ENCODE measurements at places on chromosomes 12 and 14.

DNA sequence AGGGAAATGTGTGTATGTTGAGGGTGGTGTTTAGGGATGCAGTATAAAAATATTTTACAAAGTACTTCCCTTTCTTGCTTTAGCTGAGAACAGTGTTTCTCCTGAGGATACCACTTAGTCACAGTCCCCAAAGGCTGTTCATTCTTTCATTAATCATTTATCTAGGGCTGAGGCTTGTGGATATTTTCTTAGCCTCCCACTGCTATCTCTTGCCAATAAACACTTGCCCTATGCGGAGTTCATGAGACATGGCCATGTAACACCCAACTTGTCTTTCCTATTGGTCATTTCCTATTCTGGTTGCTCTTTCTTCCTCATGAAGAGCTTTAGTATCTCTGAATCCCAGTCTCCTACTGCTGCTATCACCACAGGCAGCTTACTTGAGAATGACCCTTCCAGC is 75.1 kb downstream of the ETNK1 start:
- no peak for DNase-seq

- DNase-seq = peak; percentile 39
Measured at GRCh38 chr12:52125476-52125900, 46.0 kb downstream of the SMIM41 start.

DNA sequence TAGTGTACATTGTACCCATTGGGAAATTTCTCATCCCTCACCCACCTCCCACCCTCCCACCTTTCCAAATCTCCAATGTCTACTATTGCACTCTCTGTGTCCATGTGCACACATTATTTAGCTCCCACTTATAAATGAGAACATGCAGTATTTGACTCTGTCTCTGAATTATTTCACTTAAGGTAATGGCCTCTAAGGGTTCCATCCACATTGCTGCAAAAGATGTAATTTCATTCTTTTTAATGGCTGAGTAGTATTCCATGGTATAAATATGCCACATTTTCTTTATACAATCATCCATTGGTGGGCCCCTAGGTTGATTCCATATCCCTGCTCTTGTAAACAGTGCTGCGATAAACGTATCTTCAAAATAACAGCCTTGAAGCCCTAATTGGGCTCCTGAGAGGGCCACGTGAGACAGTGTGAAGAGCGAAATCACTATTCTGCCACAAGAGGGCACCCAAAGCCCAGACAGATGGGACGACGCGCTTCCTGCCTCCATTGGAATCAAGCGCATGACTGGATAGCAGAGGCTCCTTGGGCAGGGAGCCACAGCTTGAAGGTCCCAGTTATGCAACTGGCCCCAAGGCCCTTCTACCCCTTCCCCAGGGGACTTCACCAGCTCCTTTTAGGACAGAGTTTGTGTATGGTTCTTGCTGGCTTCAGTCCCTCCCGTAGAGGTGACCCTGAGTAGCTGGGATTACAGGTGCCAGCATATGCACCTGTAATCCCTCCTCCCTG is 21.3 kb upstream of the CD27 start:
- peak; percentile 71 for DNase-seq

DNA sequence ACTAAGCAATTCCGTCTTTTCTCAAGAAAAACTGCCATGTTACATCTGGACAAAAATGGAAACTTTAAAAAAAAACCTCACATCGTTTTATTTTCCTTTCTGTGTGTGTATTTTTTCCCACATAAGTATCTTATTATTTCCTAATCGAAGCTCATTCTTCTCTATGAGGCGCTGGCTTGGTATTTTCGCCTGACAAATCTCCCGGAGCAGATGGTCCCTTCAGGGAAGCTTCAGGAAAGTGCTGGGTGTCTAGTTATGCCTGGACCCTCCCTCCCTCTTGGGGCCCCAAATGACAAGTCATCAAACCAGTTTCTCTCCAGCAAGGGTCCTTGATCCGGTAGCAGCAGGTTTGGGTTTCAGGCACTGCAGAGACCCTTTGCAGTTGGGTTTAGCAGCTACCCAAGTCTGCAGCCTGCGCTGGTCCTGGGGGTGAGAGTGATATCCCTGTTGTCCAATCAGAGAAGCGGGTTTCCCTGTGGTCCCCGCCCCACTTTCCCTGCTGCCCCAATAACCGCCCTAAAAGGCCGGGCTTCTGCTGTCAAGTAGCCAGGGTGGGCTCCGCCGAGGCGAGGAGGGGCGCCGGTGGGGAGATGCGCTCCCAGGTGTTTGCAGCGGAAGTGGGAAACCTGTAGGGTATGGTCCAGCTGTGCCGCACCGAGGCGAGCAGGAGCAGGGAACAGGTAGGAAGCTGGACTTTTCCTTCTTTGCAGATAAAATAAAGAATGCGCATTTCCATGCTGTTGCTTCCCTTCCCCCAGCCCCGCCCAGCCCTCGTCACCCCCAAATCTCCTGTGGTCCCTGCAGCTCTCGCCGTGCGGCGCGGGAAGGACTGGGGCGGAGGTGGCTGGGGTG is at the start of gene CNTN1:
Gene CNTN1, plus strand, starts transcription at position 527 of the 852 bp plus-strand sequence.
- no peak for DNase-seq

DNA sequence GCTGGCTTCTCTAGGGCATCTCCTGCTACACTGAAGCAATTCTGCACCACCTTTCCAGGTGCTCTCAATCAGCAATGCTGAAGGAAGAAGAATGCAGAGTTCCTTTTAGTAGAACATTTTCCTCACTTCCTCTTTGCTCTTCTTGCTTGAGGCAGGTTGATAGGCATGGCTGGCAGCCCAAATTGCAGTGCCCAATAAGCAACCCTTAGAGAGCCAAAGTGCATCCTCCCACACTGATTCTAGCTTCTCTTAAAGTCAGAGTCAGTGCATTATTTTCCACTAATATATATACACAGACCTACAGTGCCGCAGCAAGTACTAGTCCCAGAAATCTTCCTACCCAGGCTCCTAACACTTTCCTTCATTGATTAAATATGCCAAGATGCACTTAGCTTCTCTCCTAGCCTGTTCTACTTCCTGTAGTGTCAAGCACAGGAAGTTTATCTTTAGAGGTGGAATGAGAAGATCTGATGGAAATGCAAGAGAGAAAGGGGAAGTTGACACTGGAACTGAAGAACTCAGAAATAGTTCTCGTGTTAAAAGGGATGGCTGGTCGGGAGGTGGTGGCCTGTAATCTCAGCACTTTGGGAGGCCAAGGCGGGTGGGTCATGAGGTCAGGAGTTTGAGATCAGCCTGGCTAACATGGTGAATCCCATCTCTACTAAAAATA is 132.7 kb downstream of the SSPN start:
- DNase-seq = no peak

Measured in NCI-H526 treated with DMSO at 0.1 percent for 48 hours (cell line).